Activated CD8-positive, alpha-beta T cell treated with anti-CD3 and anti-CD28 coated beads for 36 hours (primary cell): ENCODE measurements at places on chromosomes 4 and X. TPM values are rescaled to one million over a fixed set of nuclear protein-coding genes. Genes with fewer than 3 reads are reported as not detected.

- no peaks in the 10 kb centered on the region for H3K27me3 ChIP-seq
- no peak overlapping the region for H3K4me3 ChIP-seq
- H3K27ac ChIP-seq = no peak overlapping the region
- no peaks in the 10 kb centered on the region for H3K36me3 ChIP-seq
- no peaks in the 10 kb centered on the region for H3K4me1 ChIP-seq
These were observed 693.5 kb upstream of the TENM3 start for GRCh38 chr4:181549576-181550188.

- peak overlapping the region; percentile 75 for H3K4me3 ChIP-seq
- H3K36me3 ChIP-seq = peaks cover 29% of the 10 kb centered on the region
- H3K27me3 ChIP-seq = no peaks in the 10 kb centered on the region
- peaks cover 69% of the 10 kb centered on the region for H3K4me1 ChIP-seq
These were observed 45.8 kb upstream of the CLCN4 start for GRCh38 chrX:10110984-10111363.

- H3K4me1 ChIP-seq = peaks cover 28% of the 10 kb centered on the region
- no peak overlapping the region for H3K27ac ChIP-seq
- peaks cover 34% of the 10 kb centered on the region for H3K36me3 ChIP-seq
- DNase-seq = no peak
- no peak overlapping the region for H3K4me3 ChIP-seq
- H3K27me3 ChIP-seq = no peaks in the 10 kb centered on the region
These were observed 27.9 kb upstream of the MSMO1 start for GRCh38 chr4:165299399-165300060.

GRCh38 chr4:112508356-112508755, 7.6 kb downstream of the NEUROG2 start:
- peaks cover 23% of the 10 kb centered on the region for H3K4me1 ChIP-seq
- DNase-seq = no peak
- H3K27ac ChIP-seq = no peak overlapping the region

Gene NFKB1
- total RNA-seq = 224 TPM

- no peaks in the 10 kb centered on the region for H3K4me1 ChIP-seq
- no peak overlapping the region for H3K4me3 ChIP-seq
- H3K36me3 ChIP-seq = peaks cover 6% of the 10 kb centered on the region
- no peak for DNase-seq
- H3K27me3 ChIP-seq = no peaks in the 10 kb centered on the region
These were observed 62.4 kb downstream of the TMEM165 start for GRCh38 chr4:55458164-55458563.

DNA sequence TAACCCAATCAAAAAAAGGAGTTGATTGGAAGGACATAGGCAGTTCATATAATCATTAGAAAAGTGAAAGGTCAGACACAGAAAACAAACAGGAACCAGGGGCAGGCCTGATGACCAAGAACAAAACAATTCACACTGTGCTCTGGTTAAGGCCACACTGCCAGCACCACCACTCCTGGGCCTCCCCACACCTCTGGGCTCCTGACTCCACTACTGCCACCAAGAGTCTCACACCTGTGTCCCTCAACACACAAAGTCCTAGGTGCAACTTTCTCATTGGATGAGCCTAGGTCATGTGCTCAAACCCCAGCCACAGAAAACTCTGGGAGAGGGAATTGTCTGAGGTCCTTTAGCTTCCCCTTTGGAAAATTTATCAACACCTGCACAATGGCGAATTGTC, 11.1 kb upstream of the FAM9C start:
- no peak overlapping the region for H3K4me3 ChIP-seq
- no peaks in the 10 kb centered on the region for H3K27me3 ChIP-seq
- H3K36me3 ChIP-seq = peaks cover 11% of the 10 kb centered on the region
- DNase-seq = peak; percentile 27
- peak overlapping the region; percentile 45 for H3K27ac ChIP-seq

Gene ZNF330
- total RNA-seq = 65.1 TPM

GRCh38 chr4:102503301-102503746, 2.2 kb downstream of the NFKB1 start:
- H3K27ac ChIP-seq = peak overlapping the region; percentile 92
- peaks cover 29% of the 10 kb centered on the region for H3K4me1 ChIP-seq
- no peaks in the 10 kb centered on the region for H3K27me3 ChIP-seq
- H3K4me3 ChIP-seq = peak overlapping the region; percentile 93

- H3K4me3 ChIP-seq = no peak overlapping the region
- no peak for DNase-seq
- no peaks in the 10 kb centered on the region for H3K4me1 ChIP-seq
- no peaks in the 10 kb centered on the region for H3K36me3 ChIP-seq
- no peaks in the 10 kb centered on the region for H3K27me3 ChIP-seq
- no peak overlapping the region for H3K27ac ChIP-seq
These were observed 28.4 kb downstream of the ZNF630 start for GRCh38 chrX:48043056-48043455.

DNA sequence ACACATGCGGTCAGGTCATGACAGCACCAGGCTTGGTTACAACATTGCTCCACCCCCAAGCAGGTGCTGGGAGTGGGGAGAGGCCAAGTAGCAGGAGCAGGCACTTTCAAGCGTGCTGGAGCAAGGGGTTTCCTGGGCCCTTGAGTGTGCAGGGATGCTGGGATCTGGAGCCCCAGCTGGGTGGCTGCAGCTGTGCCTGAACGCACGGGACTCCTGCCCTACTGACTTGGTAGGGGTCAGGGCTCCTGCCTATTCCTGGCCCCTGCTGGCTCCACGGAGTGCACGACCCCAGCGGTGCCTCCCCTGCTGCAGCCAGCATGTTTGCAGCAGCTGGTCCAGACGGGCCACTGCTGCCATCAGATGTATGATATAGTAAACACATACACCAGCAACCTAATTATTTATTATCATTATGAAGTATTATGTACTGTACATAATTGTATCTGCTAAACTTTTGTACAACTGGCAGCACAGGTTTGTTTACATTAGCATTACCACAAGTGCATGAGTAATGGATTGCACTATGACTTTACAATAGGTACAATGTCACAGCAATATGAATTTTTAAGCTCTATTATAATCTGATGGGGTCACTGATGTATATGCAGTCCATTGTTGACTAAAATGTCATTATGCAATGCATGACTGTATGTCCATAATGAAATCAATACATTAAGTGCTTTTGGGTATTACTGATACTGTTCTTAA, 620.6 kb downstream of the RAPGEF2 start:
- no peaks in the 10 kb centered on the region for H3K36me3 ChIP-seq
- H3K27ac ChIP-seq = no peak overlapping the region
- no peak for DNase-seq
- no peaks in the 10 kb centered on the region for H3K4me1 ChIP-seq
- H3K27me3 ChIP-seq = no peaks in the 10 kb centered on the region
- no peak overlapping the region for H3K4me3 ChIP-seq

DNA sequence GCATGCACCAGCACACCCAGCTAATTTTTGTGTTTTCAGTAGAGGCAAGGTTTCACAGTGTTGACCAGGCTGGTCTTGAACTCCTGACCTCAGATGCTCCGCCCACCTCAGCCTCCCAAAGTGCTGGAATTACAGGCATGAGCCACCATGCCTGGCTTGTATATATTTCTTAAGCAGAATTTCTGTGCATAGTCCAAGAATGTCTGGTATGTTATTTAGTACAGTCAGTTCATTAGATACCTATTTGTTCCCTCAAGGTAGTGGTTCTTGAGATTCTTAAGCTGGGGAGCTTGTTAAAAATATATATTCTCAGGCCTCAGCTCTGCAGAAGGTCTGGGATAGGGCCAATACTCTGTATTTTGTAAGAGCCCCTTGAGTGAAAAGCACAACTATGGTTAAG, 4.6 kb upstream of the SERTM2 start:
- no peak overlapping the region for H3K27ac ChIP-seq
- H3K4me1 ChIP-seq = no peaks in the 10 kb centered on the region
- no peak overlapping the region for H3K4me3 ChIP-seq
- DNase-seq = no peak
- H3K36me3 ChIP-seq = no peaks in the 10 kb centered on the region
- no peaks in the 10 kb centered on the region for H3K27me3 ChIP-seq

- H3K4me1 ChIP-seq = no peaks in the 10 kb centered on the region
- H3K36me3 ChIP-seq = no peaks in the 10 kb centered on the region
- no peak overlapping the region for H3K27ac ChIP-seq
- DNase-seq = no peak
- no peak overlapping the region for H3K4me3 ChIP-seq
- no peaks in the 10 kb centered on the region for H3K27me3 ChIP-seq
These were observed 562.9 kb upstream of the MAGEB2 start for GRCh38 chrX:29652484-29652883.

GRCh38 chr4:121272526-121272925, 108.3 kb downstream of the QRFPR start:
- H3K36me3 ChIP-seq = no peaks in the 10 kb centered on the region
- H3K4me3 ChIP-seq = no peak overlapping the region
- H3K4me1 ChIP-seq = peaks cover 8% of the 10 kb centered on the region
- H3K27ac ChIP-seq = no peak overlapping the region
- no peaks in the 10 kb centered on the region for H3K27me3 ChIP-seq
- no peak for DNase-seq

Gene UCHL1
- 3.0 TPM for total RNA-seq
